EH (cell line): ENCODE measurements at places on chromosomes 1 and 21.
A peak's percentile ranks its signal among the peaks of the same experiment; 100 is the strongest.

DNA sequence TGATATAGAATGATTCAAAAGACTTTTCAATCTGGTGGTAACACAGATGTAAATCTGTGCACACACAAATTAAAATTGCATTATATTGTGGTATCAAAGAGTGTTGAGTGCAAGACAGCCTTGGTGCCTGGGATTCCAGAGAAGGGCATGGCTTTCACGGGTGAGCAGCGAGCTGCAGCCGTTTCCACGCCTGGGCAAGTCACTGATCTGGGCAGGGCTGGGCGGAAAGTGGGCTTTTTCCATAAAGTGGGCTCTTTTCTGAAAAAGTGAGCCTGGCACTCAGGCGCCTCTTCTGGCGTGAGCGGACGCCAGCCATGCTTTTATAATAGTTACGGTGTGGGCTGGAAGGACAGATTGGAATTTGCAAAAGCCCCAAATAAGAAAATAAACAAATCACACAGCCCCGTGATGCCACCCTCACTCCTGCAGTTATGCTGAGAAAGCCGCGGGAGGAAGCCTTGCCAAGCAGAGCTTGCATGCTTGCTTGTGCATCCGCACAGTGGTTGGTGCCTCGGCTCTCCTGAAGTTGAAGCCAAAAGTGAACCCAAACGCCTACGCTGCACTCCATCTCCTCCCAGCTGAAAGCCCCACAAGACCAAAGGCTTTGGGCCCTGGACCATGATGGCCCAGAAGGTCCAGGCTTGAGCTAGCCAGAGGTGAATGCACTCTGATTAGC lies 7.1 kb upstream of the C1orf115 start:
- DNase-seq: no peak

- DNase-seq: no peak
Observed at GRCh38 chr21:17784604-17785402, 34.4 kb downstream of the C21orf91 start.

GRCh38 chr1:231729544-231729943 lies 103.0 kb downstream of the DISC1 start:
- DNase-seq: no peak

DNA sequence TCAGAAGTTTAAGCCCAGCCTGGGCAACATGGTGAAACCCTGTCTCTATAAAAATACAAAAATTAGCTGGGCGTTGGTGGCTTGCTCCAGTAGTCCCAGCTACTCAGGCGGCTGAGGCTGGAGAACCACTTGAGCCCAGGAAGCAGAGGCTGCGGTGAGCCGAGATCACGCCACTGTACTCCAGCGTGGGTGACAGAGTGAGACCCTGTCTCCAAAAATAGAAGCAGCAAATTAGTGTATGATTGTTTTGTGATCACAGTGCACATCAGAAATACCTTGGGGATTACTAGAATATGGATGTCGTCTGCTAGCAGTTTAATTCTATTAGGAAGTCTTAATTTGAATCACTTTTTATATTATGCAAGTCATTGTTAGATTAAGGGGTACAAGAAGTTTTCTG lies 59.0 kb downstream of the ZBTB17 start:
- DNase-seq: no peak

DNA sequence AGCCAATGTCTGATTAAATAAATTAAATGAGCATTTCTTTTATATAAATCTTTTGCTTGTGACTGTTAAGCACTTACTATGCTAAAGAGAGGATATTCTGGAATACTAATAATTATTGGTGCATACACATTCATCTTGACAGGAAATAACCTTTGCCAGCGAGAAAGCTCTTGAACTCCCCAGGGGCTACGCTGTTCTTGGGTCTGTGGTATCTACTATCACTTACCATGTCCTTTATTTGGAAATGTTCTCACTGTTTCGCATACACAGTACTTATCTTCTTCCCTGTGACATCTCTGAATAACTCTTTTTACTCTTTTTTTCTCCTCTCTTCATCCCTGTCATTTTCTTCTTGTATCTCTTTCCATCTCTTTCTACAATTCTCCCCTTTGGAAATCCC lies 178.7 kb downstream of the GABPA start:
- no peak for DNase-seq

GRCh38 chr1:202835548-202836072 lies 24.9 kb downstream of the PCAT6 start:
- DNase-seq: no peak

DNA sequence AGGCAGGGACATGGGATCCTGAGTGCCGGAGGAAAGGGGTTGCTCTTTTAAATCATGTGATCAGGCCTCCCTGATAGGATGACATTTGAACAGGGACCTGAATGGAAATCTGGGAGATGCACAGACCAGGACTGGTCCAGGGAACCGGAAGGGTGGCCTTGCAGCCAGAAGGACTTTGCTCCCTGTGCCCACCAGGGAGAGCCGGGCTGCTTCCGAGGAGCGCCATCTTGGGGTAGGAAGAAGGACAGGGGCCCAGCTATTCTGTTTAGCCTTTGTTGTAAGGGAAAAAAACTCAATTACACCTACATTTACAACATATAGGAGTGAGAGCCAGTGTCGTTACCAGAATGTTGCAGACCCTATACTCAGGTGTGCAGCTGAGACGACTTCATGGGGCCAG lies 5.5 kb downstream of the KLHDC7A start:
- DNase-seq: no peak

GRCh38 chr1:16111771-16112595 lies 38.5 kb upstream of the FAM131C start:
- DNase-seq: peak; percentile 72

GRCh38 chr21:46056450-46056903 lies 41.4 kb upstream of the COL6A2 start:
- DNase-seq: peak; percentile 96

- no peak for DNase-seq
Observed at GRCh38 chr1:11229203-11229602, 33.1 kb downstream of the MTOR start.

- no peak for DNase-seq
Observed at GRCh38 chr1:36944883-36945282, 89.4 kb downstream of the GRIK3 start.

- DNase-seq: no peak
Observed at GRCh38 chr21:44423312-44423821, 31.9 kb upstream of the LRRC3 start.

- DNase-seq: peak; percentile 39
Observed at GRCh38 chr1:192801451-192801850, 7.4 kb upstream of the RGS2 start.

DNA sequence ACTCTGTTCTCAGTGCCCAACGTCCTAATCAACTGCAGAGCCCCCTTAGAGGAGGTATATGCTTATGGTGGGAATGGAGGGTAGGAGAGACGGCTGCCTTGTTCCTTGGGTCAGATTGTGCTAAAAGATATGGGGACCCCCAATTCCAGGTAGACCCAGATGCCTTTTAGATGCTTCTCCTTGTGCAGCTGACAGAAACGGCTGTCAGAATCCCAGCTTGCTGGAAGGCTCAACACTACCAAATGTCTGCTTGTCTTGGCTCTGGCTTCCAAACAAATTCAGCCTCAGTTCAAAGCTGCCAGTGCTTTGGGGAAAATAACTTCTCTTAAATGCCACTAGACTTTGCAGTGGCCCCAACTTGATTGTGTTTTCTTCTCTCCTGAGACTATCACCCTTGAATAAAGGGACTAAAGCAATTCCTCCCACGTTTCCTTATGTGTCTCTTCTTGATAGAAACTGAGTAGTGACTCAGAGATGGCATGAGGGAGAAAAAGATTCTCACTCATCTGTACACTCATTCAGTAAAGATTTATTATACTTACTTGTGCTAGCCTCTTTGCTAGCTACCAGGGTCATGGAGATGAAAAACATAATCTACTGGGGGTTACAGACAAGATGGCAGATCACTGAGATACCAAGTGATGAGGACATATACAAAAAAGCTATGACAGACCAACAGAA lies 3.4 kb upstream of the RNF19B start:
- peak; percentile 75 for DNase-seq

GRCh38 chr1:226424221-226425003 lies 16.5 kb upstream of the PARP1 start:
- peak; percentile 37 for DNase-seq

DNA sequence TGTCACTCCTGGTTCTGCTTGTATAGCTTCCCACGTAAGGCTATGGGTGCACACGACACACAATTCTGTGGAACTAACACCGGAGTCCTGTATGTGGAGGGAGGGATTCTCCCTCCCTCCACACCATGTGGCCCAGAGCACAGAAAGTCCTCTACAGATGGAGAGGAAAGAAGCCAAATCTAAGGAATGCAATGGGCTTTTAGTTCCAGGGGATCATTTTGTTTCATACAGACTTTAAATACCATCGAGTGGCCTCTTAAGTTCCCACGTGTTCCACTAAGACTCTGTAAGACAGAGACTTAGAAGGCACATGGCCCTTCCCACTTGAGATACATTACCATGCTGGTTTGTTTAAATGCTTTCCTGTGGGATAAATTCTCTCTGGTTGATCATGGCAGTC lies 156.0 kb downstream of the TGFB2 start:
- DNase-seq: peak; percentile 55

- DNase-seq: peak; percentile 34
Observed at GRCh38 chr1:173862769-173863223, 5.0 kb downstream of the GAS5 start.

DNA sequence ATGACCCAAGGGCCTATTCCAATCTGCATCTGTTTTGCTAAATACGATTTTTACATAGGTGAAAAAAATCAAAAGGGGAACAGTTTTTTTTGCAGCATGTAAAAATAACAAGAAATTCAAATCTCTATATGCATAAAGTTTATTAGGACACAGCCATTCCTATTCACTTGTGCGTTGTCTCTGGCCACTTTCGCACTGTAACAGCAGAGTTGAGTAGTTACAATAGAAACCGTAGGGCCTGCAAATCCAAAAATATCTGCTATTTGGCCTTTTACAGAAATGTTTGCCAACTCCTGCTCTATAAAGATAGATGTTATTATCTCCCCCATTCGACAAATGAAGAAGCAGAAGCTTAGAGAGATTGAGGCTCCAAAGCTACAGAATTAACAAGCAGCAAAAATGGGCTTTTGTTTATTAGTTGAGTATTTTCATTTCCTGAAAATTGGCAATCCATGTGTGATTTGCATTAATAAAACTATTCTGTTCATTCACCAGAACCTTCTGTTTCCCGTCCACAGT lies 5.5 kb downstream of the DYNLT5 start:
- no peak for DNase-seq

DNA sequence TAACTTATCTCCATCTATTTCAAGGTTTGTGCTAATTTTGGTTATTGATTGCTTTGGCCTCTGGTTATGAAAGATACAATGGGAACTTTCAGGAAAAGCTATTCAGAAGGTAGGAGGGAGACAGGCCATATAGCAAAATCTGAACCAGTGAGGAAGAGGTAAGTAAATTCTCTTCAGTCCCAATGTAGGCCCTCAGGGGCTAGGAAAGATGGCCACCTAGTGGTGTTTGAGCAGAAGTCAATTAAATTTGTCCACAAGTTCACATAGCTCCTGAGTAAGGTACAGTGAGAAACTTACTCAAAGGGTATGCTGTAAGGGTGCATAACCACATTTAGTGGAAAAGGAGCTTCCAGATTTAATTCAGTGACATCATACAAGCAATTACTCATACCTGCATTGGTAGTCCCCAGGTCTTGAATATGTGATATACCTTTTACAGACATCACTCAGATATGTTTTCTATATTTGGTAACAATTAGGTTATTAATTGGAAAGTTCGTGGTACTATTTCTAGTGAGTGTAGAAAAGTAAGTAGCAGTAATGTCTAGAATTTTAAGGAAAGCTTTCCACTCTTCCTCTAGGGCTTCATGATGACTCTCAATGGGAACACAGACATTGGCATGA lies 21.4 kb upstream of the FMO1 start:
- peak; percentile 82 for DNase-seq

DNA sequence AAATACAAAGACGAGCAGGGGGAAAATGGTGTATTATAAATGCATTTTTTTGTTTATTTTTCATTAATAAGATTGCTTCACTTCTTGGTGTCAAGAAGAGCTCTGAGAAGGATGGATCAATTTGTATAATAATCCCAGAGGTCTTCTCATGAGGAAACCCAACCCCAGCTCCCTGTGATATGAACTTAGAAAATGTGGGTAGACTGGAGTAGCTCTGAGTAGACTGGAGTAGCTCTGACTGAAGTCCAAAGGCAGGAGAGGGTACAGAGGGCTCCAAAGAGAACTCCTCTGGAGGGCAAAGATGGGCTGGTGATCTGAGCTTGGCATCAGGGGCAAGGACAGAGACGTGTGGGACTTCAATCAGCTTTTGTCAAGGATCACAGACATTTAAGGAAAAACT lies 21.4 kb downstream of the CDCP2 start:
- no peak for DNase-seq

DNA sequence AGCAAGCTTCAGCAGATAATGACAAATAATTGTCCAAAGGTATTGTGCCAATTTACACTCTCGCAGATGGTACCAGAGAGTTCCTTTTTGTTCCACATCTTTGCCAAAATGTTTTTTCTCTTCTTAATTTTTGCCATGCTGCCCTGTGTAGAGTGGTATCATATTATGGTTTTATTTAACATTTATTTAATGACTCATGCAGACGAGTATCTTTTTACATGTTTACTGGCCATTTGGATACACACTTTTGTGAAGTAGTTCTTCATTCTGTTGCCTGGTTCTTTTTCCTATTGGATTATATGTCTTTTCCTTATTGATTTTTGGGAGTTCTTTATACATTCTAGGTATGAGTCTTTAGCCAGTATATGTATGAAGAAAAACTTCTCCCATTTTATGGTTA lies 151.1 kb downstream of the PCNX2 start:
- DNase-seq: no peak

DNA sequence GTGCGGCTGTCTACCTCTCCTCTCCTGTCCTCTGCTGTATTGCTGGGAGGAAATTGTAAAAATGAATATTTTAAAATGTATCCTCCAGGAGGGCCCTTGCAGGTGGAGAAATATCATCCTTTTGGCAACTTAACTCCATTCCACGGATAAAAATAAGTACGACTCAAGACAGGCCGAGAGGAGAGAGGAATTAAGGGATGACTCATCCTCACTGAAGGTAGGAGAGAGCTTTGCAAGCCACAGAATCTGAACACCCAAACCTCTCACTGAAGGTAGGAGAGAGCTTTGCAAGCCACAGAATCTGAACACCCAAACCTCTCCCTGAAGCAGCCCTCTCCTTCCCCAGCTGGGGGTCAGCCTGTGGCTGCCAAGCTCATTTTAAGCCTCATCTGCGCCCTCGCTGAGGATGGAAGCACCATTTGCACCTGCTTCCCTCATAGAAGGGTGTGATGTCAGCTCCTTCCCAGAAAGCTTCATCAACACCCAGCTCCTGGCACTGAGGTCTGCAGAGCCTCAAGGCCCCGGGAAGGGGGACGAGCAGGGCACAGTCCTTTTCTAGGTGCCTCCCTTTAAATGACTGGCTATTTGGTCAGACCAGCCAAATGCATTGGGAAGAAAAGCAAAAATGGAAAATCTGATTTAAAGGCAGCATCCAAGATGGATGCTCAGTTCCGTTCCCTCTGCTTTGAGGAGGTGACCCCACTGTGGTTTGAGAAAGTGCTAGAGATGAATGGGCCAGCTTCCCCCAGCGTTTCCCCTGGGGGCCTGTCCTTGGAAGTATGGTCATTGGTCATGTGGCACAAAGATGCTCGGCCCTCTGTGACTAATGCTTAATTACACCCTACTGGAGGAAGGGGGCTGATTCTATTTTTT lies 12.9 kb upstream of the SELENON start:
- DNase-seq: peak; percentile 75

GRCh38 chr1:17248781-17249180 lies at the start of gene PADI3:
TSS of gene PADI3 (plus strand) at chr1:17249098. CDS start at chr1:17249138, 40 bp downstream.
- DNase-seq: no peak
